ENCODE measurements at places on chromosomes 5 and 9. TPM values are rescaled to one million over a fixed set of nuclear protein-coding genes. Genes with fewer than 3 reads are reported as not detected.

GRCh38 chr9:83209188-83209731 is 146.3 kb upstream of the RASEF start:
- DNase-seq = no peak

DNA sequence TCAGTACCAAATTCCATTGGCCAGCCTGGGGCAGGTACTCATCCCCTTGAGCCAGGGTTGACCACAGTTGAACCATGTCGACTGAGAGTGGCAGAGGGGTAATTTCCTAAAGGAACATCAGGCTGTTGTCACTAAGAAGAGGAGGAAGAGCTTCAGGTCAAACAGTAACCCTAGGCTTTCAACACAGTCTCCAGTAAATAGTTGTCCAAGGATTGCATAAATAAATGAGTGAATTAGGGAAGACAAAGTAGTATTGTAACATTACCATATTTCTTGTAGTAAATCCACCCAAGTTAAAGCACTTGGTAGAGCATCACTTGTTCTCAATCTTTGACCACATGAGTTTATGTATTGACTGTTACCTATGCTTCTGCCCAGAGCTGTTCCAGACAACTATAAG is 7.4 kb downstream of the PSAT1 start:
- DNase-seq = no peak

DNA sequence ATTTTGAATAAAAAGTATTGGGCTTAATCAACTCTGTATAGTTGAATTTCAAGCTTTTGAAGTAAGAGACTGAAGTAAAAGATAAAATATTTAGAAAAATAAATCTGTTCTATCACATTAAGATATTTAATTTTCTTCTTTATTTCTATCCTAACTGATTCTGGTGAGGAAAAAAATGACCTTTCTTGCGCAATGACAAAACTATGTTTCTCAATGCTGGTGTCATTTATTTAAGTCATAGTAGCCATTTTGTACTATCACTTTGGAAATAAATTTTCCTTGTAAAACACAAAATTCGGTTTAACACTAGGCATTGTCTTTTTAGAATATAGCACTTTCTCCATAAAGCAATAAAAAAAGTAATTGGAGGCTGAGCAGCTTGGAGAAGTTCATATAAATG is 728.0 kb downstream of the CDH9 start:
- no peak for DNase-seq

The MTRR gene
- total RNA-seq = 29.9 TPM

DNA sequence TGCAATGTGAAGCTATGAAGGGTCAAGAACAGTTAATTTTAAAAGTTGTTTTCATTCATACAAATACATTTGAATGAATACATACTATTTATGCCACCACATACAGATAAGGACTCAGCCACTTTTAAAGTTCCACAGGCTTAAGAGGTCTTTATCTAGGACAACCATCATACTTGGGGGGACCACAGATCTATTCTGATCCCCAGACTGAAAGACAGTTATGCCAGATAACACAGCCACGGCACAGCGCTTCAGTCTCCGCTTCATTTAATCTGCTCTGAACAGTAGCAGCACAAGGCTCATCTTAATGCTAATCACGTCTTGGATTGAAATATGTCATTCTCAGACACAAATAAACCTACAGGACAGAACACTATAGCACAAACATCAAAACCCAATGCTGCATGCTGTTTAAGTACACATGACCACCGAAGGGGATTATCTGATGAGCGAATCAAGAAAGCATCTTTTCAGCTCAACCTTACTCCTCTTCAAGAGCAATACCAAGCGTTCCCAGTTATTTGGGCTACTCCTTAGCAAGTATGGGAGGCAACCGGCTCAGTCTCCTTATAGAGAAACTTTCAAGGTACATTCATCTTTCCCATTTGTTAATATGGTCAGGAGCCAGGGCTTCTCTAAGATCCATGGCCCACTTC is 33.3 kb downstream of the PUM3 start:
- no peak for DNase-seq

The GFI1B gene
- total RNA-seq = not detected

GRCh38 chr9:27472195-27472594 is 51.9 kb upstream of the IFNK start:
- DNase-seq = no peak

Measured in occipital lobe (tissue), 3 donors.